ENCODE measurements at places on chromosomes 12 and 14. TPM values are rescaled to one million over a fixed set of nuclear protein-coding genes. Genes with fewer than 3 reads are reported as not detected.
A peak's percentile ranks its signal among the peaks of the same experiment; 100 is the strongest.

- peak; percentile 93 for DNase-seq
Observed at GRCh38 chr12:131850856-131851559, 22.8 kb downstream of the MMP17 start.

GRCh38 chr12:94149119-94149780 is 873 bp downstream of the PLXNC1 start:
- DNase-seq, result peak; percentile 92

DNA sequence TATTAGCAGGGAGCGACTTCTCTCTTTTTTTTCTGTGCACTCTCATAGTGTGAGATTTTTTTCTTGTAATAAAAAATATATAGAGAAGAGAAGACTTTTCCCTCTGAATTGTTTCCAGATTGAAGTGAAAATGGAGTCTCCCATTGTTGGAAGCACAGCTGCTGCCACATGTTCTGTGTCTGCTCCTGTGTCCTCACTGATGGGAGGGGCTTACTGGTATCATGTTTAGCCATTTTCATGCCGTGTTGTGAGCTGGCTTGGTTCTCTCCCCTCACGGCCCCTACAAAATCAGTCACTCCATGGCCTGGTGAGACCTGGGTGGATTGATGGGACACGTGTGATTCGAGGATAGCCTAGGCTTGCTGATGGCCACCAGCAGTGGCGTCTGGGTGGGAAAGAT is 379.7 kb upstream of the DDHD1 start:
- DNase-seq, result no peak

DNA sequence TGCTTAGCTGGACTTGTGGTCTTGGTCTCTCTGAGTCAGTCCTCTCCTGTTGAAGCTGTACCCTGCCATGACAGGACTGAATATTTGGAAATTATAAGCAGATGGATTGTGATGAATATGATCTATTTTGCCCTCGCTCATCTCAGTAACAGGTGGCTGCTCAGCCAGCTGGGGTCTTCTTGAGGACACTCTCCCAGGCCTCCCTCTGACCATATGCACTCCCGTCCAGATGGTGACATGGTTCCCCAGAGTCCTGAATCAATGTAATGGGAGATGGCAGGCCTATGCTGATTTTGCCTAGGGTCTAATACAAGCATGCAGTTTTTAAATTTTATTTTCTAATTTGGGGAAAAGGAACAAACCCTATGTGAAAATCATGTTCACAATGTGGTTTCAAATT is 63.1 kb upstream of the TRHDE start:
- DNase-seq, result no peak

GRCh38 chr14:100054316-100055075 is 10.7 kb upstream of the EVL start:
- no peak for DNase-seq

DNA sequence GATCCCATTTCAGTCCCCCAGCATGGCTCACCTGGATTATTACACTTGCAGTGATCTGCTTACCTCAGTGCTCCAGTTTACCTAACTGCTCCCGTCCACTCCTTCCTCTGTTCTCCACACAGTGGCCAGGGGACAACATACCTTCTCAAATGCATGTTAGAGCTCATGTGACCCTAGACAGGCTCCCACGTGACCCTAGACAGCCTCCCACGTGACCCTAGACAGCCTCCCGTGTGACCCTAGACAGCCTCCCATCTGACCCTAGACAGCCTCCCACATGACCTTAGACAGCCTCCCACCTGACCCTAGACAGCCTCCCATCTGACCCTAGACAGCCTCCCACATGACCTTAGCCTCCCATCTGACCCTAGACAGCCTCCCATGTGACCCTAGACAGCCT is 226.0 kb upstream of the TMEM132C start:
- peak; percentile 13 for DNase-seq

- no peak for DNase-seq
Observed at GRCh38 chr12:107126796-107127481, 33.6 kb upstream of the CRY1 start.

DNA sequence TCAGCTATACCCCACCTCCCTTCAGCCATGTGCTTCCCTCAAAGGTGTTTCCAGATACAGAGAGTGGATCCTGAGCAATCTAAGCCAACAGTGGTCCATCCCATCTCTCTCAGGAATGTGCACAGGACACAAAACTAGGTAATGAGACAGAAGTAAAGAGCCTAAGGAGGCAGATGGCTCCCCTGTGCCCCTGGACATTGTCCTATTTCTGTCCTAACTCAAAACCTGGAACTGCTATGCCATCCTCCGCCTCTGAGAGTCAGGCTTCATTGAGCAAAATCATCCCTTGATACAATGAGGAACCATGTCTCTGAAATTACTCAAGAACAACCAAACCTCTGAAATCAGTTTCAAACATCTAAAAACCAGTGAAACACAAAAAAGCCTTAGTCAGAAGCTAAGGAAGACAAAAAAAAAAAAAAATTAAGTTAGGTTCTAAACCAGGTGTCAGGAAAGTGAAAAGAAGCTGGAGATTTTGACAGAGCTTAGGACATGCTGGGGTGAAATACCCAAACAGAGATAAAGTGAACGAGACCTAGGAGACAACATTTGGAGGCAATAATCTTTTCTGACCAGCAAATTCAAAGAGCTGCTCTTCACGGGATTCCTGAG is 200.3 kb upstream of the PLEKHG7 start:
- no peak for DNase-seq

GRCh38 chr12:70154960-70155589 is 88.2 kb upstream of the CNOT2 start:
- DNase-seq, result no peak

RSRC2 gene
- 121 TPM for total RNA-seq

SLC22A17 gene
- 43.4 TPM for total RNA-seq

Measured in endodermal cell (in vitro differentiated cells).